ENCODE measurements at places on chromosomes 2 and 18.

- peaks cover 18% of the 10 kb centered on the region for H3K4me1 ChIP-seq
- no peak overlapping the region for H3K4me3 ChIP-seq
- H3K36me3 ChIP-seq: peaks cover 2% of the 10 kb centered on the region
- no peak overlapping the region for H3K27ac ChIP-seq
- H3K27me3 ChIP-seq: peaks cover 58% of the 10 kb centered on the region
- DNase-seq: no peak
Observed at GRCh38 chr2:110800611-110801402, 68.4 kb downstream of the ACOXL start.

- H3K27ac ChIP-seq: peak overlapping the region; percentile 97
- peak; percentile 83 for DNase-seq
Observed at GRCh38 chr2:196239622-196240587, 68.5 kb upstream of the STK17B start.

DNA sequence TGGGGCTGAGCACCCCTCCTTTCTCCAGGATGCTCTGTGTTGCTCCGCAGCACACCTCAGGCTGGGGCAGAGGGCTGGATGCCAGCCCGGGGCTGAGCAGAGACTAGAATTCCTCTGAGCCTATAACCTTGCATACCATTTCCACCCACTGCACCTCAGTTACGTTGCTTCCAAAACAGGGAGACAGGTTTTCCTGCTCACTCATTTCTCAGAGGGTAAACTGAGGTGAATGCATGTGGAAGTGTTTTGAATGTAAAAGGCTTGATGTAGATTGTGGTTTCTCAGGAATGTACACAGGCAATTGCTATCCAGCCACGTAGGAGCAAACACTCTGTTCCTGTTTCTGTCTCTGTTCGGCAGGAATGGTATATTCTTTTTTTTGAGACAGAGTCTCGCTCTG is 45.3 kb downstream of the EDAR start:
- H3K4me1 ChIP-seq: peaks cover 10% of the 10 kb centered on the region
- no peak overlapping the region for H3K27ac ChIP-seq
- DNase-seq: no peak

DNA sequence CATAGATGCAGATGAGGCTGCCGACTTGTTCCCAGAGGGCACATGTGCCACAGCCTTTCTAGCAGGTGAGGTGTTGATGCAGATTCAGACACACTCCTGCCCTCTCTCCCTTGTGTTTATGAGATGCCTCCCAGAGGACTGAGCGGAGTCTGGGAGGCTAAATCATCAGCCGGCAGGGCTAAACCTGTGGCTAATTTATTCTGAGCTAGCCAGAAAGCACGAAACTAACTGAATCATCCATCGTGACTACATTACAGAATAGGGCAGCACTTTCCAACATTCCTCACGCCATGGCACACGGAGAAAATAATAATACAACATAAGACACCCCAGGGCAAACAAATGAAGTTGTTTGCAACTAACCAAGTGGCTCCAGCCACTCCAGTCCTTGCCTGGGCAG is 101.7 kb upstream of the FZD7 start:
- no peaks in the 10 kb centered on the region for H3K36me3 ChIP-seq
- no peak overlapping the region for H3K4me3 ChIP-seq
- H3K27ac ChIP-seq: no peak overlapping the region

DNA sequence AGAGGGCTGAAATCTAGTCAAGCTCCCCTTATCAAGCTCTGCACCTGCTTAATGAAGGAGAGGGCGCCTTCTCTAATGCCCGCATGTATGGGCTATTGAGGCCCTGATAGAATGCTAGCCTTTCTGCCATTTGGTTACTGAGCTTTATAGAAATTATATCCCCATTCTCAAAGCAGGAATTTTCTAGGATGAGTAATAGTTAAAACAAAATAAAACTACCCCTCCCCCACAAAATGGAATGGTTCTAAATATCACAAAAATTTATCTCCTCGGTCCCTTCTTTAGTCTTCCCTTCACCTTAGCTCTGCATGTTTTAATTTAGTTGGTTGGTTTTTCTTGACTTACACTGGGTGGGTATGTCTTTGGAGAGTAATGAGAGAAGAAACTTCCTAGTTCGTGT is 37.7 kb downstream of the CD28 start:
- no peak for DNase-seq
- no peaks in the 10 kb centered on the region for H3K27me3 ChIP-seq
- peaks cover 77% of the 10 kb centered on the region for H3K4me1 ChIP-seq
- H3K4me3 ChIP-seq: no peak overlapping the region

Measured in activated T-helper 1 cell treated with anti-CD3 and anti-CD28 coated beads, Interleukin-12 subunit alpha, Interleukin-12 subunit beta, Interleukin-2, Interleukin-4 antibody, amounts not matched to agents 30 ng/mL and 10 ng/mL and 1 ng/mL, durations not matched to agents 14 hours and 24 hours and 36 hours (primary cell).